HFFc6 (cell line): ENCODE measurements at places on chromosomes 16 and 17.
A peak's percentile ranks its signal among the peaks of the same experiment; 100 is the strongest.

DNA sequence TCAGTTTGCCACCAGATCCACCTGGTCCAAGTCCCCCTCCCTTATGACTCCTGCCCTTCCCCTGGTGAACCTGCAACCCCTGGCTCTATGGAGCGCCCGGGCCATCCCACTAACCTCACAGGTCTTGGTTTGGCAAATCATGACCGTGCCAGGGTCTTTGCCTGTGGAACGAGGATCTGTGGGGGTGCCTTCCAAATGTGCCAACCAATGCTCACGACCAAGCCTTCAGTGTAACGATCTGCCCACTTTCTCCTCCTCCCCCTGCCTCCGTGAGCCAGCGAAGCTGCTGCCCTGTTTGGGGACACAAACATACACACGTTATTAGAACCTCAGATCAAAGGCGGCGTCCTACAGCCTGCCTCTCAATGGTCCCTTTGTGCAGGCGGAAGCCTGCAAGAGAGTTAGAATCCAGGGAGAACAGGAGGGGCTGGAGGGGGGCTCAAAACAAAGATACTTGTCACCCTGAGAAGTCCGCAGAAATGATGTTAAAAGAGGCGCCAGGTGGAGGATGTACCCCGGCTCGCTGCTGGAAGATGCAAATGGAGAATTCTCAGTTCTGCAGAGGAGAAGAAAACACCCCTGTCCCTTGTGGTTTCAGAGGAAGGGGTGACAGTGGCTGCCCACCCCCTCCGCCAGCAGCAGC is 9.0 kb upstream of the NKD1 start:
- no peak for DNase-seq

DNA sequence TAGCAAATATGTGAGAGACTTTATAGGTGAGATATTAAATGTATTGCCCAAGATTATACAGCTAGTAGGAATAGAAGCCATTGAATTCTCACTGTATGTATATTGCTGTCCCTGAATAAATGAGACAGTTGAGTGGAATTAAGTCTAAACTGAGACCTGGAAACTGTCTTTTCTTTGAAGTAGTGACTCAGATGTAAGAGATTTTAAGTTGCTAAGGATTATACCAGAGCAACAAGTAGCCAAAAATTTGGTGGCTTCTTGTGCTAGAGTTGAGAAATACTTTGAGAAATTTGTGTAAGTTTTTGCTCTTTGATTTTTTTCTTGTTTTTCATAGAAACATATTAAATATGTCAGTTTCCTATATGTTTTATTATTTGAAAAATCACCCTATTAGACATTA is 58.7 kb downstream of the TANC2 start:
- DNase-seq: peak; percentile 50

DNA sequence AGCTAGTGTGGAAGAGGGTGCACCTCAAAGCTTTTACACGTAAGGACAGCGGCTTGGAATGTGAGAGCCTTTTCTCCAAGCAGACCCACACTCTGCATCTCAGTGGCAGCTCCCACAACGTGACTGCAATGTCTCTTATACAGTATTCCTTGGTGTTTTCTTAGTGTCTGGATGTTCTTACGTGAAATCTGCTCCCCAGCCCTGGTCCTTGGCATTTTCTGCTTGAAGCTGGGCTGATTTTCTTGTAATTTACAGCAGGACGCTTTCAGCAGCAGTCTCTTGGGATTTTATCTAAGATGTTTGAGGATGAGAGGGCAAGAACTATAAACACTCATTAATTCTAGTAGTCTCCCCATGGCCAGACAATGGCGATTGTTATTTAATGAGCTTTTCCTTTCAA is 12.1 kb upstream of the POLR3E start:
- no peak for DNase-seq

DNA sequence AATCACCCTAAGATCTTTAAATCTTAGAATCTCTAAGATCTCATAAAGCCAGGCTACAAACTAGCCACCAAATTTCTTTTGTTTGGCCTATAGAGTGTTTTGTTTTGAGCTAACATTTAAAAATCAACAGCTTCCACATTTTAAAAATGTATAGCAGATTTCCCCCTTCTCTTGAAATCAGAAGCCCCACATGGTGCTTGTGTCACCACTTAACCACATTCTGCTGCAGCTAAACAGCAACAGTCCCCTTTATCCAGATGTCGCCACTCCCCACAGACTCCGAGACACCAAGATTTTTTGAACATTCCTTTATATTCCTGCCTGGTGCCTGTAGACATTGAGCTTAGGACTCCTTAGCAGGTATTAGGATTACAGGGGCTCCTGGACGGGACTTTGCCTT is 16.0 kb downstream of the GUCY2D start:
- no peak for DNase-seq

DNA sequence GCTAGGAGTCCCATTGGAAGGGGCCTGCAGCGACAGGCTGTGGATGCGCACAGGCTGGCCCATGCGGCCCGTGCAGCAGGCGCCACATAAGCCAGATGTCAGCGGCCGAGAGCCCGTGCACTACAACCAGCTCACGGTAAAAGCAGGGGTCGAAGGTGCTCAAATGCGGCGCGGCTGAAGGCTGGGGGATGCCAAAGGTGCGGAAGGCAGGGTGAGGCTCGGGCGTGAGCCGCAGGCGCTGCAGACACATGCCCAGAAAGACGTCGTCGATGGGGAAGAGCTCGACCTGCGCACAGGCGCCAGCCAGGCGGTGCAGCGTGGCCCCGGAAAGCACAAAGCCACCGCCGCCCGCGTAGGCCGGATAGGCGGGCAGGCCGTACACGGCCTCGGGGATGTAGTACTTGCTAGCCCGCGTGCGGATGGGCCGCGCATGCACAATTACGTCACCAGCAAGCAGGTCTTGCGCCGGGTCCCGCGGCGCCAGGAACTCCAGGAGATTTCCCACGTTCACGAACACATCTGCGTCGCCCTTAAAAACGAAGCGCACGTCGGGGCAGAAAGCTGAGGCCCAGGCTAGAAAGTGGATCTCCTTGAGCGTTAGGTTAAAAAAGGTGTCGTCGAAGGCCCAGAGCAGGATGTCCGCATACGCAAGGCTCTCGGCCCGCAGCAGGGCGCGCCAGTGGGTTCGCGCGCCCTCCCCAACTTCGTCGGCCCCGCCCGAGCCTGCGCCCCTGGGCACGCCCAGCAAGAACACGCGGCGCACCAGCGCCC is 1.3 kb downstream of the B3GNT9 start:
- DNase-seq: no peak
